Activated CD4-positive, alpha-beta T cell treated with anti-CD3 and anti-CD28 coated beads for 24 hours (primary cell): ENCODE measurements at places on chromosomes 2 and 18.

DNA sequence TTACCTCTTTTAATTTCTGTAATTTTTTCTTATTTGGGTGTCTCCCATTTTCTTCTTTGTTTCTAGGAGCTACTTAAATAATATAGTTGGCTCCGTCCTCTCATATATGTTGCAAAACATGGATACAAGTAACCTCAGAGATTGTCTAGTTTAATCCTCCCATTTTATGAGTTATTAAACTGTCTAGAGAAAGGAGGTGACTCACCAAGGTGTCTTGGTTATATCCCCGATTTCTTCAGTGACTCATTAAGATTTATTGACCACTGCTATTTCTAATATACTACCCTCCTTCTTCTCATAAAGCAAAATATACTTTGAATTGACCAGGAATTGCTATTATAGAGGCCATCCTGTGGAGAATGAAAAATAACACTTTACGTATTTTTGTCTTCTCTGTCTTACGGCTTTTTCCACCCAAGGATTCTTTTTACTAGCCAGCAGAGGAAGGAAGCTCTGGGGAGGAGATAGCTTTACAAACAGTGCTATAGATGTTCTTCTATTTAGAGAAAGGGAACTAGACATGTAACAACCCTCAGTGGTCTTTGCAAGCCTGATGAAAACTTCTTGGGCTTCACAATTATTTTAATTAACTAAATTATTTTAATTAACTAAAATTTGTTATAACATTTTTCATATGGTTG is 300.4 kb upstream of the TNP1 start:
- no peak for DNase-seq

GRCh38 chr18:58241026-58241679 is 197.1 kb downstream of the NEDD4L start:
- no peak for DNase-seq

- no peak for DNase-seq
Observed at GRCh38 chr2:202098291-202098690, 25.2 kb downstream of the KIAA2012 start.

- no peak for DNase-seq
Observed at GRCh38 chr2:58512878-58513277, 271.8 kb upstream of the FANCL start.

- DNase-seq: no peak
Observed at GRCh38 chr2:241230435-241230834, 42.0 kb downstream of the ANO7 start.
